ENCODE measurements at places on chromosomes 1 and 21.

DNA sequence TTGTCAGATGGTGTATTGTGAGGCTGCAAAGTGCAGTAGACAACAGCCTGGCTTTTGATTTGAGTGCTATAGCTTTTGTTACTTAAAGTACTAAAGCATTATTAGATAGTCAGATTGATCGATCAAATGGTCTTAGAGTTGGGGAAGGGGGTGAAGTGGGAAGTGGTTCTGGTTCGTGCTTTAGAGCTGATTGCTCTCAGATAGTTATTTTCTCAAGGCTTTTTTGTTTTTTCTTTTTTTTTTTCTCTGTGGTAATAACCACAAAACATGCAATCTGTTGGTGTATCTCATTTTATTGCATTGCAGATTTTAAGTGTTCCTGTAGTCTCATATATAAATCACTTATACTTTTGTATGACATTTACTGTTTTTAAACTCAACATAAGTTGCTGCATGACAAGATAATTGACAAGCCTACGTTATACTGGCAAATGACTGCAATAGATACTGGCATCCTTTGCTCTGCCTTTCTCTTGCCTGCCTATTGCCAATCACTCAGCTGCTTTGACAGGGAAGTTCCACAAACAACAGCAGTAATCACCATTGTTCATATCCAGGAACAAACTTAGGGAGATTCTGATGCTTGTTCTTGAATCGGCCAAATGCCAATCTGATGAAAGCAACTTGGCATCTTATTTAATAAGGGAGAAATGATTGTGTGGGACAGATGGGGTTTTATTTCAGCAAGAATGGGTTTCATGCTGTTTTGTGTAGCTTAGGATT lies 125.0 kb upstream of the B3GALT2 start:
- DNase-seq, result no peak

DNA sequence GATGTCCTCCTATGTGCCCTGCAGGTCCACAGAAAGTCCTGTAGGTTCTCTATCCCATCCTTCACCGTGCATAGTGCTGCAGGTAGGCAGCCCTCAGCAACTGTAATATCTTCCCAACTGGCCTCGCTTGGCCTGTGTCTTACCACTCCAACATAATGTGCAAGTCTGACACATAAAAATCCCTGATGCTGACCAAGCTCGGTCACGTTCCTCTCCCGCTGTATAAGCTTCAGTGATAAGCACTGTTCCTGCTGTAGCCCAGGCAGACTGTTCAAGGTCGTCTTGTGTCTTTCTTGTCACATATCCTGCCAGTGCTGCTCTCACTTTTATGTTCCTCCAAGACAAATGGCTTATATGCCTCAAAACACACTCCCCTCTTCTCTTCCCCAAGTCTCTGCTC lies 19.4 kb upstream of the KCNE1 start:
- no peak for DNase-seq

GRCh38 chr1:171999756-172000155 lies 158.5 kb downstream of the DNM3 start:
- no peak for DNase-seq

DNA sequence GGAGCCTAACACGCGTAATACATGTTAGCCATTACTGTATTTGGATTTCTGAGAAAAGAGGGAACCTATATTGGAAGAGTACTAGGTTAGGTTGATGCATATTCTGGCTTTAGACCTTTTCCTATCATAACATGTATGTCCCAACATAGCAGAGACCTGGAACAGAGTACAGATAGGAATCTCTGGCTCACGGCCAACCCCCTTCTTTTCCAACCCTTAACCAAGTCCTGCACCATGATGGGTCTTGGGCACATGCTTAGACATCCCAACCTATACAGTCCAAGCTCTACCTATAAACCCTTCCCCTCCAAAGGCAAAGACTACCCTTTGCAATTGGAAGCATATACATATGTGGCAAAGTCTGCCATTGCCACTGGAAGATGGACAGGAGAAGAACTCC lies 227.9 kb downstream of the TM2D1 start:
- no peak for DNase-seq

DNA sequence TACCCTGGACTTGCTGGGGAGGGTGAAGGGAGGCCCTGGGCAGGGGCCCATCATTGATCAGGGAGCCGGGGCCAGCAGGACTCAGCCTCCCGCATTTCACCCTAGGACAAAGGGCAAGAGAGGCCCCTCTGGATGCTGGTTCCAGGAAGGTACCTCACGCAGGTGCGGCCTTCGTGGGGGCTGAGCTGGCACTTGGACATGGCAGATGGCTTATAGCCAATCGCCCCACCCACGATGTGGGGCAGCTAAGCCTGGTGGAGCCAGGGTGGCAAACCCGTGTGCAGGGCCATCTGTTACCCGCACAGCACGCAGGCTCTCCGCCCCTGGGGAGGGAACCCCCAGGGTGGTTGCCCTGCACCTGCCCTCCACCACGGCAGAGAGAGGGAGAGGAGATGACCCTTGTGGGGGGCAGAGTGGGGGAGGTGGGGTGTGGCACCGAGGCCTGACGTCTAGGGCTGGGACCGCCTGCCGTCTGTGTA lies 2.5 kb downstream of the TFF3 start:
- no peak for DNase-seq

- DNase-seq, result no peak
Measured at GRCh38 chr1:57485643-57486042, 61.8 kb upstream of the DAB1 start.

- no peak for DNase-seq
Measured at GRCh38 chr1:62951428-62951827, 167.5 kb downstream of the ATG4C start.

DNA sequence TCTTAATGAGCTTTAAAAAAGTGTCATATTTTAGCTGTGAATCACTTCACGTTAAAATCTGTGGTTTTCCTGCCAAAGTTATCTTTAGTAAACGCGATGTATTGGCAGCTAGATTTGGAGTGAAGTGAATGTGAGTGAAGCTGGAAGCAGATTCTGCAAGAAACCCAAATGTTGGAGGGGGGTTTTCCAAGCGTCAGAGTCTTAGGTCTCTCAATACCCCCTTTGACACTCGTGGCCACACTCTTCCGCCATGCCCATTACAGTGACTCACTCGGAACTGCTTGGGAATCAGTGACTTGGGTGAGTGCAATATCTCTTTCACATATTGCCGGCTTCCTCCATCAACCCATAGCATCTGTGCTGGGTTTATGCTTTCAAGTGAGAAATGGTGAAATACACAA lies 17.5 kb downstream of the B3GALT5 start:
- no peak for DNase-seq

GRCh38 chr1:236864996-236865817 lies 70.1 kb downstream of the MTR start:
- no peak for DNase-seq

- no peak for DNase-seq
Measured at GRCh38 chr1:224617410-224618355, 1.6 kb downstream of the CNIH3 start.

DNA sequence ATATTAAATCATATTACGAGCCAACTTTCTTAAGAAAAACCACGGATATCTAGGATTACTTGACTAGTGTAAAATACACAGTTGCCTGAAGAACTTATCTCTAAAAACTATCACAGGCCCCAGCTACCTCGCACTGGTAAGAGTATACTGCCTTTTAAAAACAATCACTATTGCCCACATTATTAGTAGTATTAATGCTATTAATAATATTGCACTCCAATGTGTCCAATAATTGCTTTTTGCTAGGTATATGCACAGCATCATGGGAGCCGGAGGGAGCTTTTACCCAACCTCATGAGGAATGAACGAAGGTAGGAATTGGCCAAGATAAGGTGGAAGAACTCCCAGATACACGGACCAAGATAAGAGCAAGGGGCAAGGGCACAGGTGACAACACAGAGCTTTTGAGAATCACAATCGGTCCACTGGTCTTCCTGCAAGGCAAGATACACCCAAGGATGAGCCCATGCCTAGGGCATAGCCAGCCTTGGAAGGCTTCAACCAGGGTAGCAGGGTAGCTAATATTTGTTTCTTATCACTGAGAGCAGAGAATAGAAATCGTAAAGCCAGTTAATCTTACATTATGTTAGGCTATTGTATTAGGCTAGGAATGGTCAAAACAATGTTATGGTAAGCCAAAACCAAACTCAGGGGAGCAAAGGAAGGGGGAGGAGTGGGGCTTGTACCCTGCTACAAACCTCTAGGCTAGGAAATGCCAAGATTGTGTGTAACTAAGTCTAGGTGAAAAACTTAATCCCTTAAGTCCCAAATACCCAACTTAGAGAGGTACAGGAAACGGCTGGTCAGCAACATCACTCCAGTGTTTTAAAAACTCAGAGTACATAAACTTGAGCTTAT lies 9.4 kb downstream of the GLUL start:
- DNase-seq, result no peak

DNA sequence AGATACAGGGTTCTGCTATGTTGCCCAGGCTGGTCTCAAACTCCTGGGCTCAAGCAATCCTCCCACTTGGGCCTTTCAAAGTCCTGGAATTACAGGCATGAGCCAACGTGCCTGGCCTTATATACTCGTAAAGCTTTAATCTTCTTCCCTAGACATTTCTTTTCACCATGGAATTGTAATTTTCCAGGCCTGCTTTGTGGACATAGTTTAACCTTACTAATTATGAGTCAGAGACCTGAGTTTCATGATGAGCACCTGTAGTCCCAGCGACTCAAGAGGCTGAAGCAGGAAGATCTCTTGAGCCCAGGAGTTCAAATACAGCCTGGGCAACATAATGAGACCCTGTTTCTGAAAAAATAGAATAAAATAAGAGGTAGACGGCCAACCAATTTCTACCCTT lies 12.3 kb downstream of the PATJ start:
- no peak for DNase-seq

DNA sequence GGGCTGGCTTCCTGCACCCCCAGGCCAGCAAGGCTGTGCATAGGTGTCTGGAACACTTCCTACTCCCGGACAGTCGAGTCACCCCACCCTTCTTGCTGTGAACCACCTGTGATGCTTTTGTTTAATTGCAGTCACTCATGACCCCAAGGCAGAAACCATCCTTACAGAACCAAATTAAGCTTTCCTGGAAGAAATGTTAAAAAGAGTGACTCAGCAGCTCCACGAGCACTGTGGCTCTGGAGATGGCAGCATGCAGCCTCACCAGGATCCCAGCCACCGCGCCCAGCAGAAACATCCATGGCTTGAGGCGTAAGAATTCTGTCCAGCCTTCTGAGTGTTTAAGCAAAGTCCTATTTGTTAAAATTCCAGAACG lies 28.8 kb downstream of the SNAP47 start:
- no peak for DNase-seq

- DNase-seq, result peak; percentile 53
Measured at GRCh38 chr1:44696789-44697345, 22.4 kb downstream of the ARMH1 start.

DNA sequence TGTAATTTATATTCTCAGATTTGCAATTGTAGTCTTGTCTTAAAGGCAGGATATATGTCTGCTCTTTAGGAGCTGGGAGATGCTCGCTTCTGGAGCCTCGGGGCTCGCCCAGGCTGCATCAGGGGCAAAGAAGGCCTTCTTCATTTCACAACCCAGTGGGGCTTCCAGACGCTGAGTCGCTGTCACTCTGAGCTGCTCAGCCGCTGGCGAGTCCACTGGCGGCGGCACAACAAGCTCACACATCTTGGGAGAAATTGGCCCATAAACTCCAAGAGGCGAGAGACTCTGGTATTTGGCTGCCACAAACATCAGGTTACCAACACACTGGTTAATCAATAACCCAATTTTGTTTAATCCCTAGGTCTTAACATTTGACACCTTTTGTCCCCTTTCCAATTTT lies 216.6 kb downstream of the ATG4C start:
- no peak for DNase-seq

- no peak for DNase-seq
Measured at GRCh38 chr1:208496467-208497371, 252.5 kb upstream of the PLXNA2 start.

DNA sequence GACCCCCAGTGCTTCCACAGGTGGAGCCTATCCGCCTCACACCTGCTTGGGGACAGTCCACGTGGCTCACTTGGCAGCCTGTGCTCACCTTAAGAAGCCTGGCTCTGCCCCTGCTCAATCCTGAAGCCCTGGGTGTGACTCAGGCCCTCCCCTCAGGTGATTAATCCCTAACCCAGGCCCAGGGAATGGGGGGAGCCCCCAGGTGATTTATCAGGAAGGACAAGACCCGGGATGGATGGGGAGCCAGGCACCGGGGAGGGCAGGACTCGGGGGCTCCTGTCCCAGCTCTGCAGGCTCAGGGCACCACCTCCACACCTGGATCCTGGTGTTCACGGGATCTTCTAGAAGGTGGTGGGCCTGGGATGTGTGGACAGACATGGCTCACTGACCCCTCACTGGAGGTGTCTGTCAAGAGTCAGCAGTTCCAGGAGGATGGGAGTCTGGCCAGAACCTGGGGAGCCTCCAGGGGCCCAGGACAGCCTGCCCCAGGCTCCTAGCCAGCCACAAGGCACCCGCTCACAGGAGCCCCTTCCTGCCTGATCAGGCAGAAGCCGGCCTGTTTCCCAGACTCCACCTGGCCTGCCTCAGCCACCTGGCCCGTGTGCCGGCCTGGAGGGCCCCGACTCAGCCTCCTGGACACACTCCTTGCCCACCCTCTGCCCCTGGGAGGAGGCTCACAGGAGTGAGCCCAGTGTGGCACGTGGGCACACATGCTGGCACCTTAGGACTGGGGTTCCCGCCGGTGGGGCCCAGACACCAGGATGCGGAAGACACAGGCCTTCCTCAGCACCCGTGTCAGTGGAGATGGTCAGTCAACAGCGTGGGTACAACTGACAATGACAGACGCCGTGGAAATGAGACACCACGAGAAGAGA lies 38.6 kb upstream of the COL6A1 start:
- no peak for DNase-seq

DNA sequence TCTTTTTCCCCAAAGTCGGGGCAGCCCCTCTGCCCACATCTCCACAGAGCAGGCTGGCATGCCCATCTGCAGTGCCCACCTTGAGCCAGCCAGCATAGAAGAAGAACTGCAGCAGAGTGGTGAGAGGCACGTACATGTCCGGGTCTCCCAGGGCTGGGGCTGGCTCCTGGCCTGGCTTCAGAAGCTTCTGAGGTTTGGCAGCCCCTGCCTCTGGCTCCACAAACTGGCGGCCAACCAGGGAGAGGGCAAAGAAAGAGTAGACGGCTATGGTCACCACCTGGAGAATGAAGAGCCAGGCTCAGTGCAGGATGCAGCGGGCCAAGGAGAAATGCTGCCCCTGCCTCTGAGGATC lies 3.0 kb downstream of the BEST4 start:
- DNase-seq, result no peak

GRCh38 chr1:110890474-110891196 lies 17.7 kb downstream of the CD53 start:
- no peak for DNase-seq

DNA sequence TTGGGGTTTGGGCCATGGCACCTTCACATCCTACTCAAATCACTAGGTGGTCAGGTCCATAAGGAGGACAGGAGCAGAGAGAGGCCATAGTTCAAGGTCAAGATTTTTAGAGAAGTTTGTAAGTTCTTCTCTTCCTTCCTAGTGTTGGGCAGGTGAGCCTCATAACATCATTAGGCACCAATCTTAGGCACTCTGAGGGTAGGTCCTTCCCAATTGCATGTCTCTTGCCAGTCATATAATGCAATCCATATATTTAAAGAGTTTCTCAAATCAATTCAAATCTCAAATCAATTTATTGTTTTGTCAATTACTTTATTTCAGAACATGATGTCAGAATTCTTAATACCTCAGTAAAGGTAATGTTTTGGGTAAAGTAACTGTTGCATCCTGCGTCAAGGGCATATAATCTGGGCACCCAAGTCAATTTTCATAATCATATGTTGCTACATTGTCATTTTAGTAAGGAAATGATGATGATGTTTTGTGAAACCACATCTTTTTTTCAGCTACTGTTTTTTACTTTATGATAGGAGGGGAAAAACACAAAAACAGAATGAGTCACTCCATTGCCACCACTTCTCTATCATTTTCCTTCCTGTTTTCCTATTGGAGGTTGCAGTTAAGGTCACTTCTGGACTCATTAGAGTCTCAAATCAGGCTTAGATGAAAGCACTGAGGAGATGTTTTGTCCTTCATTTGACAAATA lies 122.7 kb downstream of the UCHL5 start:
- DNase-seq, result no peak

All from stimulated activated CD4-positive, alpha-beta T cell treated with anti-CD3 and anti-CD28 coated beads, Interleukin-1b, Interleukin-23, amount 100 ng/mL, for 48 hours (primary cell).